Caco-2 (cell line): ENCODE measurements at places on chromosomes 2 and 18. TPM values are rescaled to one million over a fixed set of nuclear protein-coding genes. Genes with fewer than 3 reads are reported as not detected.

UNC50 gene
- 39.7 and 40.0 TPM in 2 replicates for total RNA-seq

GRCh38 chr18:58190842-58191530 is 147.0 kb downstream of the NEDD4L start:
- DNase-seq, result no peak

GRCh38 chr18:27967913-27968824 is 208.8 kb downstream of the CDH2 start:
- no peak for DNase-seq

- DNase-seq, result no peak
These were observed 588 bp upstream of the FOXI3 start for GRCh38 chr2:88452980-88453582.

DNA sequence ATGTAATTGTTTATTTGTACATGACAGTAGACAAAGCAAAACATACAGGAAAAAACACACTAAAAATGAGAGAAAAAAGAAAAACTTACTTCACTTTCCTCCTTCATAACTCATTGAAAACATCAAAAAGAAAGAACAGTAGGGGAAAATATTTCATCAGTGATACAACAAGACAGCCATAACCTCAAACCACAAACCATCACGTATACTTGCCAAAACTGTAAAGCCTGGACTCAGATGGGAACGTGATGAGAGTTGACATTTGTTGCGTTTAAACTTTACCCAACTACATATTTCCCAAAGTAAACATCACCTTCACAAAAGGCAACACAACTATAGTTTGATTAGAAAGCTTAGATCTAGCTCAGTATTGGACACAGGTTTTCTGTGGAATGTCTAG is 278.2 kb upstream of the COL3A1 start:
- DNase-seq, result no peak

GRCh38 chr2:174591740-174592139 is 5.9 kb downstream of the WIPF1 start:
- DNase-seq, result no peak
